NCI-H774 (cell line): ENCODE measurements at places on chromosomes 5 and 9.

DNA sequence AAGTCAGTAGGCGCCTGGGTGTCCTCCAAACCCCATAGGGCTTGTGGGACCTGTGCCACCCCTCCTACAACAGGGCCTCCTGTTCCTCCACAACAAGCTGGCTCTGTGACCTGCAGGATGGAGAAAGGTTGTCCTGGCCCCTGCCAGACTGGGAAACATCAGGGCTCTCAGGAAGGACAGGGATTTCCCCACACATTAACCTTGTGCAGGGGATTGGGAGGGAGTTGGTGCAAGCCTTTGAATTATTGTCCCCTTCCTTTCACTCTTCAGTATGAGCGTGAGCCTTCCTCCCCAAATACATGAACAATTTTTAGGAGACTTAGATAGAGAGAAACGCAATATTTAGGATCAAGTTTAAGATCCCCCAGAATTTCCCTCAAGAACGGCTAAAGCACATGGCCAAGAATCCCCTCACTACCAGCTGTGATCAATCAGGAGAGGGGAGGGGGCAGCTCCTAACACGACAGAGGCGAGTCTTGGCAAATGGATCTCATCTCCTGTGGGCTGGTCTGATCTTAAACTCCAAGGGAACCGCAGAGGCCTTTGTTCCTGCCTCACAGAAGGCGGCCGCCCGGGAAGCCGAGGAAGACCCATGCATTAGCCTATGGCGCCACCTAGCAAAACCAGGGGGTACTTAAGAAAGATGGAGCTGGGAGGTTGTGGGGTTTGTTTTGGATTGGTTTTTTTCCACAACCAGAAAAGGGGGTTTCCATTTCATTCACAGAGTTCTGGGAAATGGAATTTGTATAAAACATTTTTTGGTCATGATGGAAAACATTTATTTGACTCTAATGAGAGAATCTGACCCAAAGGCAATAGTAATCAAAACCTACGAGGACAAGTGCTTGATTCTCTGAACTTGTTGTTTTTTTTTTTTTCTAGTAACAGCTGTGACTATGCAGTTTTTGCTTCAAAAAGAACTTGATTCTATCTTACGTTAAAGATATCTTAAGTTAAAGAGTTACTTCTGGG, 36.1 kb upstream of the OSMR start:
- peak; percentile 73 for DNase-seq

- DNase-seq: no peak
Observed at GRCh38 chr9:17829064-17829463, 250.2 kb downstream of the SH3GL2 start.

DNA sequence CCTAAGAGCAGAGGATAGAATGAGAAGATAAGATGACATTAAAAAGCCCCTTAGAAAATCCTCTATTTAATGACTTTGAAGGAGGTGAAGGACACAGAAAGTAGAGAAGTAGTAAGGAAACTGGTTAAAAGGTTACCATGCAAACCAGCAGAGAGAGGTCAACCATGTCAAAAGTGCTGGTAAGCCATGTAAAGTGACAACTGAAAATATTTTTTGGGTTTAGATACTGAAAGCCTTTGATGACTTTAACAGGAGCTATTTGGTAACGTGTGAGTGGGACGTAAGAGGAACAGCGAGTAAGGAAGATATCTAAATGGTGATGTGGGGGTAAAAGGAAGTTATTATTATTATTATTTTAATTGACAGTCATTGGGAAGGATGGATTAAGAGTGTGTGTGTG, 56.9 kb downstream of the MACIR start:
- DNase-seq: no peak

DNA sequence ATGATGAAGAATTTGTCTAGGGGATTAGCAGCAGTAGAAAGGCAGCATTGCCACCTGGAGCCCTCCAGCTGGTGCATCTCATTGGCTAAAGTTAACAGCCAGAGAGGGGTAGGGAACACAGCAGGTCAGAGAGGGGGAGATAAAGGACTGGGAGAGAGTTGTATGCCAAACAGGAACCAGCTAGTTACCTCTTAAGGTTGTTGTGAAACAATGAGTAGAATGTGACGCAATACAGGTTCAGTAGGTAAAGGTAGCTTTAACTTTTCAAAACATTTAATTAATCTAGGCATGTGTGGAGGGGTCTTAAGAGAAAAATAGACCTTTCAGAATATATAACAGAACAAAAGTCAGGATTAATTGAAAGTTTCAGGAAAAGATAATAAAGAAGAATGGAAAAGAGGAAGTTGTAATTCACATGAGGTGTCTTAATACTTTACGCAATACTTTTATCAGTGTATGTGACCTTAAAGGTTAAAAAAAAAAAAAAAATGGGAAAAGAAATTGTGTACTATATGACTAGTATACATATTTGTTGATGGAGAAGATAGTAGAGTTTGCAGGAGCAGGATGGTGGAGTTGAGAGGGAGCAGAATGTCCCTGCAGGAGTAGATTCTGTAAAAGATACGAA, 14.3 kb downstream of the FBXO38 start:
- DNase-seq: no peak
